Natural killer cell treated with Interleukin-12 subunit alpha and Interleukin-12 subunit beta and Interleukin-15 and Interleukin-18, amount 100 ng/mL, for 72 hours (primary cell): ENCODE measurements at places on chromosomes 3 and 15. TPM values are rescaled to one million over a fixed set of nuclear protein-coding genes. Genes with fewer than 3 reads are reported as not detected.

SPATA12 gene
- not detected for total RNA-seq

GRCh38 chr15:70268698-70269251 is 171.1 kb upstream of the TLE3 start:
- peak; percentile 50 for DNase-seq
- no peaks in the 10 kb centered on the region for H3K36me3 ChIP-seq
- no peak overlapping the region for H3K4me3 ChIP-seq
- no peak overlapping the region for H3K27ac ChIP-seq
- H3K4me1 ChIP-seq: peaks cover 35% of the 10 kb centered on the region

DNA sequence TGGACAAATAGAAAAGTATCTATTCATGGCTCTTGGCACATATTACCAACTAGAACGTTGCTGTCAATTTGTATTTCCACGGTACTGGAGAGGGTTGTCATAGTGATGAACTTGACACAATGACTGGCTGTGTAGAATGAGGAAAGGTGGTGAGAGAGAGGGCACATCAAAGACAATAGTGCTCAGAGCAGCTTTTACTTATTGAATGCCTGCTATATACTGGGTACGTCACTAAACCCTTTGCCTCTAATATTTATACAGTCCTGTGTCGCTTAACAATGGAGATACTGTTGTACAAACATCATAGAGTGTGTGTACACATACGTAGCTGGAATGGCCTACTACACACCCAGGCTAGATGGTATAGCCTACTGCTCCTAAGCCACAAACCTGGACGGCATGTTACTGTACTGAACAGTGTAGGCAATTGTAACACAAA is 8.3 kb downstream of the TMPRSS7 start:
- H3K27me3 ChIP-seq: peaks cover 6% of the 10 kb centered on the region
- H3K4me3 ChIP-seq: no peak overlapping the region
- no peaks in the 10 kb centered on the region for H3K36me3 ChIP-seq
- H3K27ac ChIP-seq: no peak overlapping the region

GRCh38 chr3:67028001-67028784 is 30.1 kb downstream of the KBTBD8 start:
- no peaks in the 10 kb centered on the region for H3K36me3 ChIP-seq
- peaks cover 4% of the 10 kb centered on the region for H3K4me1 ChIP-seq
- no peak overlapping the region for H3K4me3 ChIP-seq

HCLS1 gene
- 252 TPM for total RNA-seq

DNA sequence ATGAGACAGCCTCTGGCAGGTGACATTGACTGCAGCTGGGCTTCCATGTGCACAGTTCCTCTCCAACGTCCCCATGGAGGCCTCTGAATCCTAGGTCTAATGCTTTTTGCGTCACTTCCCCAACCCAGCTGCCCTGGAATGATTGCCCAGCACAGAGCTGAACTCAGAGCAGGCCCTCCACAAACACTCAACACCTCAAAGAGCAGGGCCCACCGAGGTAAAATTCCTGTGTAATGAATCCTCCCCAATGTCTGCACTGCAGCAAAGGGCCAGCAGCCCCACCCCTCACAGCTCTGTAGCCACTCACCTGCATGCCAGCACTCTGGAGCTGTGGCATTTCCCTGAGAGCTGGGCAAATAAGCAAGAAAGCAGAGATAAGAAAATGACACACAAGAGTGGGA is 42.6 kb upstream of the DUSP7 start:
- H3K27ac ChIP-seq: peak overlapping the region; percentile 64
- peaks cover 20% of the 10 kb centered on the region for H3K4me1 ChIP-seq
- peak; percentile 12 for DNase-seq
- H3K27me3 ChIP-seq: no peaks in the 10 kb centered on the region
- H3K36me3 ChIP-seq: peaks cover 18% of the 10 kb centered on the region
